Suprapubic skin (tissue), 4 donors: ENCODE measurements at places on chromosomes 12 and 14. TPM values are rescaled to one million over a fixed set of nuclear protein-coding genes. Genes with fewer than 3 reads are reported as not detected.

The TSPAN19 gene
- total RNA-seq: not detected

The CYP46A1 gene
- total RNA-seq: 2.0 TPM

The HOXC12 gene
- 6.8 TPM for total RNA-seq

The APOLD1 gene
- 14.6 TPM for total RNA-seq

The TBX3 gene
- 23.4 TPM for total RNA-seq

The ESR2 gene
- 1.4 TPM for total RNA-seq

The NKX2-1 gene
- not detected for total RNA-seq

The CLECL1 gene
- total RNA-seq: not detected

The WASHC4 gene
- total RNA-seq: 33.6 TPM
